Fibroblast of the aortic adventitia (primary cell): ENCODE measurements at places on chromosomes 6 and 20.
A peak's percentile ranks its signal among the peaks of the same experiment; 100 is the strongest.

DNA sequence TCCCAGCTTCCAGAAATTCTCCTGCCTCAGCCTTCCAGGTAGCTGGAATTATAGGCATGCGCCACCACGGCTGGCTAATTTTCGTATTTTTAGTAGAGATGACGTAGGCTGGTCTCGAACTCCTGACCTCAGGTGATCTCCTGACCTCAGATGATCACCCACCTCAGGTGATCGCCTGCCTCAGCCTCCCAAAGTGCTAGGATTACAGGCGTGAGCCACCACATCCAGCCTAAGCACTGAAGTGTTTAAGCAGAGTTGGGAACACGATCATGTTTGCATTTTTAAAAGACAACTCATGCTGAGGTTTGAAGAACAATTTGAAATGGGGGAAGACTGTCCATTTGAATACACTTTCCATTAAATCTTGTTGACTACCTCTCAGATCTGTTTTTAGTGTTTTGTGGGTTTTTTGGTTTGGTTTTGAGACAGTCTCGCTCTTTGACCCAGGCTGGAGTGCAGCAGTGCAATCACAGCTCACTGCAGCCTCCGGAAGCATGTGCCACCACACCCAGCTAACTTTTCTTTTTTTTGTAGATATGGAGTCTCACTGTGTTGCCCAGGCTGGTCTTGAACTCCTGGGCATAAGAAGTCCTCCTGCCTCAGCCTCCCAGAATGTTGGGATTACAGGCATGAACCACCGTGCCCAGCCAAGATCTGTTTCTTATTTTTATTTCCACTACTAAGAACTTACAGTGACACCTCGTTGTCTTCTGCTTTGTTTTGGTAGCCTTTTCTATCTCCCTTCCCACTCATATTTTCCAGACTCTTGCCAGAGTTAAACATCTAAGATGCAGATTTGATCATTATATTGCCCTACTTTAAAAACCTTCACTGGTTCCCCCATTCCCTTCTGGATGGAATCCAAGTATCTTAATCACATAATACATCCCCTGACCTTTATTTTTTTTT lies 5.5 kb downstream of the CASP8AP2 start:
- DNase-seq: no peak

DNA sequence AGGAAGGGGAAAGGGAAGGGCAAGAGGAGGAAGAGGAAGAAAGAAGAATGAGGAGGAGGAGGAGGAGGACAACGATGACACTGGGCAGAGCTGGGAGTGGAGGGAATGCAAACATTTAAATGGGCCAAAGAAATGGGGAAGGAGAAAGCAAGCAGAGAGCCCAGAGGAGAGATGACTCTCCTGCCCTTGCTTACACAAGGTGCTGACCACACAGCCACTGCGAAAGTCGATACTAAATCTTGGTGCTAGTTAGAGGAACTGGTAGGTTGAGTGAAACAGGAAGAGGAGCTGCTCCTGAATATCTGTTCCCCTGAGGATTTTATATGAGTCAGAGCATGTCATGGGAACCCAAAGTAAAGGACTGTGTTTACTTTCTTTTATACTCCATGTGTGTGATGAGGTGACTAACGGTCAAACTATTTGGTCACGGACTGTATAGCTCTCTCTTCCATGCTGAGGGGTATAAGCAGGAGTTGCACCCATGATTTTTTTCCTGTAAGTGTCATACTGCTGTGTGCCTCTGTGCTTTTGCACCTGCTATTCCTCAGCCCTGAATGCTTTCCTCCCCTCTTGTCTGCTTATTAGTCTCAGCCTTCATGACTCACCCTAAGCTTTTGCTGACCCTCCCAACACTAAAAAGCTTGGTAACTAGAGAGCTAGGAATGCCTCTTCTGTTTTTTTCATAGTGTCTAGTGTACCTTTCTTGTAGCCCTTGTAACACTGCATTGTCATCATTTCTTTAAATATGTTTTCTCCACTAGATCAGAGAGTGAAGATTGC lies 9.5 kb upstream of the PAQR8 start:
- DNase-seq: peak; percentile 95

GRCh38 chr20:19049514-19049913 lies 162.9 kb upstream of the SLC24A3 start:
- DNase-seq: no peak

- peak; percentile 21 for DNase-seq
These were observed 37.7 kb downstream of the ADGRF1 start for GRCh38 chr6:47004463-47004862.
